Stimulated activated CD4-positive, alpha-beta T cell treated with anti-CD3 and anti-CD28 coated beads, Interleukin-4, amount 100 ng/mL, for 4 hours (primary cell): ENCODE measurements at places on chromosomes 7 and 10.

DNA sequence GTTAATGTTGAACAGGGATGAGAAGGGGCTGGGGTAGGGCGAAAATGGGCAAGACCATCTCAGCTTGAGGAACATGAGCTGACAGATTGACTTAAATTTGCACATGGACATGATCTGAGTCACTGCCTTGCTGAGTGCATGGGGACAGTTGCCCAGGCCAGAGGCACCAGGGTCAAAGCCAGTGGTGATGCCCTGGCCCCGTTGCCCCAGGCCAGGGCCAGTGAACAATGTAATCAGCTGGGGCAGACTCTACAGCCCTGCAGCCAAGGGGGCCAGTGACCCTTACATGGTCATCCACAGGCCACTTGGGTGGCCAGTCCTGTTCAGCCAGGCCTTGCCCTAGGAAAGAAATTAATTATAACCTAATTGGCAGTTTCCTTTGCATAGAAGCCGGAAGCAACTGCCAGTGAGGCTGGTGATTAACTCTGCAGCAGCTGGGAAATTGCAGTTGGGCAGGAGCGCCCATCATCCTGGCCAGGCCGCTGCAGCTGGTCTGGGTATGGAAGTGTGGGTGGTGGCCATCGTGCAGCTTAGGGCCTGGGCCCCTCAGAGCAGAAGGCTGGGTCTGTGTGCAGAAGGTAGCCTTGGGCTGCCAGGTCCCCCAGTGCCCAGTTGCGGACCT is 9.6 kb downstream of the RET start:
- DNase-seq, result no peak

DNA sequence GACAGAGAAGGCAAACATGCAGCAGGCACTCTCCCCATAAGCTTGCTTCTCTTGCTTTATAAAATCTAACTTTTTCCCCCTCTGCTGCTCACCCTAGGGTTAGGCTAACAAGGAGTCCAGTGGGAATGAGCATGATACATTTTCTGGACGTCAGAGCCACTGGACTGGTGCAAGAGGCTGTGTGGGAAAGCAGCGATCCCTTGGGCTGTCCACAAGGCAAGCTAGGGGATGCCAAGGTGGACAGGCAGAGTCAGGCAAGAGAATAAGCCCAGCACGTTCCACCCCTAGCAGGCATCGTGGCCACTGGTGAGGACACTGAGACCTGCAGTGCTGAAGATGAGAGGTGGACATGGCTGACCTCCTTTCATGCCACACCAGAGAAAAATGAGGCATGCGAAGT is 290.9 kb upstream of the ZMIZ1 start:
- no peak for DNase-seq

DNA sequence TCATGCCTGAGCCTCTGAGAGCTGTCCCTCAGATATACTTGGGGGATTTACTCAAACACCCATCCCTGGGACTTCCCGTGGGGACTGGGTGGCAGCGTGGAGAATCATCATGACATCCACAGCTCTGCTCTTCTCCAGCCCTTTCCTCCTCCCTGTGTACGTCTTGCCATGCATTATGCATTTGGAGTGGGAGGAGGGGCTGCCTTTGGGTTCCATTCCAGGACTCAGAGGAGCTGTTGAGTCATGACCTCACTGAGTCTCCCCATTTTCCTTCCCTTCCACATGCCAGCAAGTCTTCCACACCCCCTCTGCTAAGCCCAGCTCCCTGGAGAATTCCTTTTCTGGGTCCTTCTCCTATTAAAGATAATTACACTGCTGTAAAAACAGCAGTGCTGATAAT is 480.7 kb downstream of the SORCS3 start:
- no peak for DNase-seq

DNA sequence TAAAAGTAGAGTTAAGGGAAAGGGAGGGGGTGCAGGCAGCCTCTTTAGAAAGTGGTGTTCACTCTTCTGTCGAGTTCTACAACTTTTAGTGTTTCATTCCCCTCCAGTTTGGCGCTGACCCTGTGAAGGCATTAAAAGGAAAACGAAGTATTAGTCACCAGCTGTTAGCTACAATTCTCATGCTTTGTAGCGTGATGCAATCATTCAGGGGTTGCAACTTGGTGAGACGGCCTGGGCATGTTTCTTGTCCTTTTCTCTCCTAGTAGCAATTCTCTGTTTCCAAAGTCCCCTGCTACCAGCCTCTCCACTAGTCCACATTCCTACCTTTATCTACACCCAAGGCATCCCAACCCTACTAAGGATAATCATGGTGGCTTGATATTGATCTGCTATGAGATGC is 33.7 kb upstream of the DGKI start:
- no peak for DNase-seq

GRCh38 chr10:62050893-62051433 is 149.5 kb downstream of the ARID5B start:
- DNase-seq, result peak; percentile 63

- DNase-seq, result no peak
Observed at GRCh38 chr7:117659531-117660011, 179.7 kb downstream of the CFTR start.

- DNase-seq, result no peak
Observed at GRCh38 chr7:87518735-87519134, 43.3 kb upstream of the ABCB4 start.

DNA sequence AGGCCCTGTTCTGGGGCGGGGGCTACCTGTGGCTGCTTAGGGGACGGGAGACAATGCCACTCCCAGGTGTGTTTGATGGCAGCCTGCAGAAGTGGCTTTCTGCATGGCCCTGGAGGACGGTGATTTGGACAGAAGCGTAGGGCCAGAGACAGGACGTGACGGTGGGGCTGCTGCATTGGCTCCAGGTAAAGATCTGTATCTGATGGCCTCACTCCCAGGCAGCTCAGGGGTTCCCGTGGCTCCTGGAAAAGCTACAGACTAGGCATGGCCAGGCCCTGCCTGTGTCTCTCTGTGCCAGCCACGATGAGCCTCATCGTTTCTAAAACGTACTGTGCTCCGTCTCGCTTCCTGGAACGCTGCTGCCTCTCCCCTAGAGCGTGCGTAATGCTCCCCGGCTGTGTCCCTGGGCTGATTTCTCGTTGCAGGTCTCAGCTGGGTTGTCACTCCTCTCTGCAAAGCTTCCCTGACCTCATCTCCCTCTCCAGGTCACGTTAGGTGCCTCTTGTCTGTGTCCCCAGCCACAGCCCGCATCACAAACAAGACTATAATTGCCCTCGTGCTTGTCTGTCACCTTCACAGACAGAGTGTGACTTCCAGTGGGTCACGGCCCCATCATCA is 12.6 kb downstream of the GTF2IRD1 start:
- no peak for DNase-seq

DNA sequence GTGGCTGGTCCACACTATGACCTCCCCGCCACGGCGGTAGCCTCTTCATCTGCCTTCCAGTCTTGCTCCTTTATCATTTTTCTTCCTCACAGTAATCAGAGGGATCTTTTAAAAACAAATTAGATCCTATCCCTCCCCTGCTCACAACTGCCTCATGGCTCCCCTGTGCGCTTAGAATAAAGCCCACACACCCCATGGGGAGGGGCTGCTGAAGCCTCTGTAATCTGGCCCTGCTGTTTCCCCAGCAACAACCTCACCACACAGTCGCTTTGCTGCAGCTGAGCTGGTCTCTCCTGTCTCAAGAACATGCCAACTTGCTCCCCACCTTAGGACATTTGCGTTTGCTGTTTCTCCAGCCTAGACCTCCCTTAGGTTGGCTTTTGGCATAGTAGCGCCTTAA is 41.0 kb downstream of the SP8 start:
- DNase-seq, result no peak

- no peak for DNase-seq
Observed at GRCh38 chr10:14595526-14596182, 179.0 kb downstream of the FAM107B start.
